Stimulated activated CD4-positive, alpha-beta T cell treated with anti-CD3 and anti-CD28 coated beads, Interleukin-2, amount 100 ng/mL, for 48 hours (primary cell): ENCODE measurements at places on chromosomes 13 and 19.
A peak's percentile ranks its signal among the peaks of the same experiment; 100 is the strongest.

- DNase-seq: peak; percentile 62
Observed at GRCh38 chr19:49133621-49134454, 14.5 kb downstream of the PPFIA3 start.

- no peak for DNase-seq
Observed at GRCh38 chr13:32354040-32354439, 38.7 kb downstream of the BRCA2 start.

DNA sequence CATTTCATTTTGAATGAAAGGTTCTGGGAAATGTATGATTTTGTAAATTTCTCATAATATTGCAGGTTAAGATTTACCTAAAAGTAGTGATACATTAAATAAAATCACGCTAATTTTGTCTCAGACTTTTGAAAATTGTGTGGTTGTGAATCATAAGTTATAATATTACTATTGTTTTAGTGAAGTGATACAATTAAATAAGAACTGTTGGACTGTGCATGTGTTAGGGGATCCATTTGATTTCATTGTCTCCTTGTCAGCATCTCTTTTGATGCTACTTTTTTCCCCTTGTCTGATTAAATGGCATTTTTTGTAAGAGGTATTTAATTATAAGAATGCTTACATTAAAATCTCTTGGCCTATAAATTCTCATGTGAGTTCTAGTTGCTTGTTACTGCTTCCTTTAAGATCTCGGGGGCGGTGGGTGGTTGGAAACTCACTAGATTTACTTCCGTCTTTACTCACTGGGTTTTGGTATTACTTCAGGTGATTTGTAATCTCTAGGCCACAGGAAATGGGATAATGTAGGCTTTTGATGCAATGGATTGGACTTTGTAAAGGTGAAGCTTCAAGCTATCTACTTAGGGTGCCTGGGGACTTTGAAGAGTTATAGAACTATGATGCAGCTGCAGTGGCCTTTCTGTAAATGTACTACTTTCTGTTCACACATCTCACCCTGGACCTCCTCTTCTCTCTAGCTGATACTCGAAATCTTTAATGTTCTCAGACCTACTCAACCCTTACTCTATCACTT is 66.5 kb downstream of the PAN3 start:
- peak; percentile 44 for DNase-seq

DNA sequence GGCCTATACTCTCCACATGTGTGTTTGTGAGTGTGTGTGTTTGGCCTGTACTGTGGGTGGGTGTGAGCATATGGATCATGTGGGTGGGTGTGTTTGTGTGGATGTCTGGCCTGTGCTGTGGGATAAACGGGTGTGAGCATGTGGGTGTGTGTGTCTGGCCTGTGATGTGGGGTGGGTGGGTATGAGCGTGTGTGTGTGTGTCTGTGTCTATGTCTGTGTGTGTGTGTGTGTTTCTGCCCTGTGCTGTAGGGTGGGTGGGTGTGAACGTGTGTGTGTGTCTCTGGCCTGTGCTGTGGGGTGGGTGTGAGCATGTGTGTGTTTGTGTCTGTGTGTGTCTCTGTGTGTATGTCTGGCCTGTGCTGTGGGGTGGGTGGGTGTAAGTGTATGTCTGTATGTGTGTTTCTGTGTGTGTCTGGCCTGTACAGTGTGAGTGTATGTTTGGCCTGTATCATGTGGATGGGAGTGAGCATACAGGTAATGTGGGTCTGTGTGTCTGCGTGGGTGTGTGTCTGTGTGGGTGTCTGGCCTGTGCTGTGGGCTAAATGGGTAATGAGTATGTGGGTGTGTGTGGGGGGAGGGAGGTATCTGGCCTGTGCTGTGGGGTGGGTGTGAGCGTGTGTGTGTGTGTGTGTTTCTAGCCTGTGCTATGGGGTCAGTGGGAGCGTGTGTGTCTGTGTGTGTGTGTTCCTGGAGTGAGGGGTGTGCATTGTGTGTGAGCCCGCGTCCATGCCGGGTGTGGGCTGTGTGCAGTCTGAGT is 20.8 kb upstream of the KCTD15 start:
- DNase-seq: no peak

DNA sequence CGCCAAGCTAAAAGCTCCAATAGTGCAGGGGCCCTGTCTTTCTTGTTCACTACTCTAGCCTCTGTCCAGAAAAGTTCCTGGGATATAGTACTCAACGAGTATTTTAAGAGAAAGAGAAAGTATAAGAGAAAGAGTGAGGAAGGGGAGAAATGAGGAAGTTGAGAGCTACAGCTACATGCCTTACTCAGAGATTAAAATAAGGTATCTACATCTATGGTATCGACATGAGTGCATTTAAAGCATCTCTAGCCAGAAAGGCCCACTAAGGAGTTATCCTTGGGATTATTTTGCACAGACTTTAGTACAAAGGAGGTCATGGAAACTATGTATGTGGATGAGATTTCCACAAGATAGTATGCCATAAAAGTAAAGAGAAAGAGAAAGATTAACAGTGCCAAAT is 28.5 kb downstream of the MYCBP2 start:
- no peak for DNase-seq

DNA sequence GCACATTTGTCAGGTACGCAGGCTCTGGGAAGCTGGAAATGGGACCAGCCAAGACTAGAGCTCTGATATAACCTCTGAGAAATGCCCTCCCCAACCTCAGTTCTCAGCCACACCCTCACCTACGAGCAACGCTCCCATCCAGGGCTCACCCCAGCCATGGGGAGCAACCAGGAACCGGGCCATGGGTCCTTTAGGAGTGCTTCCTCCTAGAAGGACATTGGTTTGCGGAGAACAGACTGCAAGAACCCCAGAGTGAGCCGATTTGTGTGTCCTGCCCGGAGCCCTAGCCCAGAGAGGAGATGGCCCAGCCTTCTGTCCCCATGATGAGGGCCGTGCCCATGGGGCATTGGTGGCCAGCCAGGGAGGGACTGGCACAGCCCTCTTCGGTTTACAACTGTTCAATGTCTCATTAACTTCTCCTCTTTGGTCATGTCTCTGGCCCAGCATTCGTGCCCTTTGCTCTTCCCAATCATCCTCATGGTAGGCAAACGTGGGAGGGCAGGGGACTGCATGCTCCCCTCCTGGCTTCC is 32.9 kb upstream of the IGSF23 start:
- DNase-seq: no peak

DNA sequence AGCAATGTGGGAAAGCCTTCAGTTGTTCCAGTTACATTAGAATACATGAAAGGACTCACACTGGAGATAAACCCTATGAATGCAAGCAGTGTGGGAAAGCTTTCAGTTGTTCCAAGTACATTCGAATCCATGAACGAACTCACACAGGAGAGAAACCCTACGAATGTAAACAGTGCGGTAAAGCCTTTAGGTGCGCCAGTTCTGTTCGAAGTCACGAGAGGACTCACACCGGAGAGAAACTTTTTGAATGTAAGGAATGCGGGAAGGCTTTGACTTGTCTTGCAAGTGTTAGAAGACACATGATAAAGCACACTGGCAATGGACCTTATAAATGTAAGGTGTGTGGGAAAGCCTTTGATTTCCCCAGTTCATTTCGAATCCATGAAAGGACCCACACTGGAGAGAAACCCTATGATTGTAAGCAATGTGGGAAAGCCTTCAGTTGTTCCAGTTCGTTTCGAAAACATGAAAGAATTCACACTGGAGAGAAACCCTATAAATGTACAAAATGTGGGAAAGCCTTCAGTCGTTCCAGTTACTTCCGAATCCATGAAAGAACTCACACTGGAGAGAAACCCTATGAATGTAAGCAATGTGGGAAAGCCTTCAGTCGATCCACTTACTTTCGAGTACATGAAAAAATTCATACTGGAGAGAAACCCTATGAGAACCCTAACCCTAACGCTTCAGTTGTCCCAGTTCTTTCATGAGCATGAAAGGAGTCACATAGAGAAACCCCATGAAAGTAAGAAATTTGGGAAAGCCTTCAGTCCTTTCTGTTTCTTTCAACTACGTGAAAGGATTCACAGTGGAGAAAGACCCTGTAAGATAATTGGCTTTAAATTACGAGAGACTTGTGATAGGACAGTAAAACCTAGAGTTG is 20.1 kb downstream of the ZNF627 start:
- DNase-seq: no peak

- DNase-seq: peak; percentile 32
Observed at GRCh38 chr19:7540761-7541474, 5.4 kb downstream of the PNPLA6 start.

GRCh38 chr19:628168-628567 is 5.2 kb downstream of the POLRMT start:
- DNase-seq: no peak

GRCh38 chr19:35248310-35249145 is at the start of gene LSR:
TSS of gene LSR (plus strand) at chr19:35249002. CDS start at chr19:35249023, 21 bp downstream.
- peak; percentile 49 for DNase-seq

- peak; percentile 3 for DNase-seq
Observed at GRCh38 chr19:48170817-48171347, 402 bp downstream of the ZSWIM9 start.
